ENCODE measurements at places on chromosomes 6 and 20.

- peak; percentile 35 for DNase-seq
Observed at GRCh38 chr6:125918681-125919566, 37.6 kb upstream of the HINT3 start.

DNA sequence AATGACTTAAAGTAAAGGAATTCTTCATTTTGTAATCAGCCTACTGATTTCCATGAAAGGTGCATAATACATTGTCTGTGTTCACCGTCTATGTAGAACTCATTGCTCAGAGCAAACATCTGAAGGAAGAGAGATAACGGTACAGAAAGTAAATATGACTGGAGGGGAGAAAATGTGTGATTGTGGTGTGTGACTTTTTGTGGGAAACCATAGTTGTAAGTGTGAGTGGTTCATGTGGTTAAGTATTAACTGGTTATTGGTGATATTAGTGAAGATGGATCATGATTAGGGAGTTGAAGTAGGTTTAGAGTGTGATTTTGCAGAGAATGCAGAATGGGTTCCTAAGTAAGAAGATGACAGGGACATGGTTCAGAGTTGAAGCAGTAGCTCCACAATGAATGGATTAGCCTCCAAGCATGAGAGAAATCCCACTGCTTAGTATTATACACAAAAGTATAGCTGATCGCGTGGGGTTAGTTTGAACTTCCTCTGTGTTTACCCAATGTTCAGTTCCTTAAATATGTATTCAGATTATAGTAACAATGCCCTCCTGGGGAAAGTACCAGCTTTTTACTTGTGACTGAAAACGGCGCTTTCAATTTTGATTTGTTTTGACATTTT is 368.9 kb downstream of the UTRN start:
- no peak for DNase-seq

- DNase-seq = peak; percentile 47
Observed at GRCh38 chr6:109349419-109349987, 32.8 kb downstream of the CD164 start.

GRCh38 chr20:63129991-63130657 is 85.8 kb downstream of the YTHDF1 start:
- DNase-seq = no peak

DNA sequence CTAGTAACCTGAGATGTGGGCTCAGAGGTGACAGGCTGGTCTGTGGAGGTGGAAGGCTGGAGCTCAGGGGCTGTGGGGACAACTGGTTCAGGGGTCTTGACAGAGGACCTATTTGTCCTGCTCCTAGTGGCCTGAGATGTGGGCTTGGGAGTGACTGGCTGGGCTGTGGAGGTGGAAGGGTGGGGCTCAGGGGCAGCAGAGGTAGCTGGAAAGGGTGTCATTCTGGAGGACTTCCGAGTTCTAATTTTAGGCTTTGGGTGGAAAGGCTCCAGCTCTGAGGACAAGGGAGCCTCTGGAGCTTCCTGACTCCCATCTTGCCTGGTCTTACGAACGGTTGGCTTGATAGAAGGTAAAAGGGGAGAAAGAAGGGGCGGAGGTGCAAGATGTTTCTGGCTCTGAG is 11.5 kb downstream of the MDC1 start:
- DNase-seq = no peak

GRCh38 chr20:47417245-47418068 is 61.0 kb upstream of the ZMYND8 start:
- DNase-seq = no peak

- DNase-seq = peak; percentile 68
Observed at GRCh38 chr6:167485186-167485978, 160.5 kb downstream of the TTLL2 start.

- peak; percentile 67 for DNase-seq
Observed at GRCh38 chr6:164106345-164106769, 691.8 kb downstream of the QKI start.

DNA sequence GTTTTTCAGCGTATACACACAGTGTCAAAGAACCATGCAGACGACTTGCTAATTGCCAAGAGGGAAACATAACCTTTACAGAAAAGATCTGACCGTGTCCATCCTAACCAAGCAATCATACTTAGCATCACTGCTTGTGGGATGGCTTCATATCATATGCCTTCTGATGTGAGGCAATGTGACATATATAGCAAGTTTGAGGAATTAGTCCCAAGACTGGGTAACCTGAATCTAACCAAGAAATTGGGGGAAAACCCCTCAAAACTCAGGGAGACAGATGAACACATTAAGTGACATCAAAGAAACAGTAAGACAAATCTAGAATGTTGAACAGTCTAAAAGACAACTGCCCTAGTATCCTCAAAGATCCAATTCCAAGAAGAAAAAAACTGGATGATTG is 18.4 kb downstream of the GNL1 start:
- no peak for DNase-seq

DNA sequence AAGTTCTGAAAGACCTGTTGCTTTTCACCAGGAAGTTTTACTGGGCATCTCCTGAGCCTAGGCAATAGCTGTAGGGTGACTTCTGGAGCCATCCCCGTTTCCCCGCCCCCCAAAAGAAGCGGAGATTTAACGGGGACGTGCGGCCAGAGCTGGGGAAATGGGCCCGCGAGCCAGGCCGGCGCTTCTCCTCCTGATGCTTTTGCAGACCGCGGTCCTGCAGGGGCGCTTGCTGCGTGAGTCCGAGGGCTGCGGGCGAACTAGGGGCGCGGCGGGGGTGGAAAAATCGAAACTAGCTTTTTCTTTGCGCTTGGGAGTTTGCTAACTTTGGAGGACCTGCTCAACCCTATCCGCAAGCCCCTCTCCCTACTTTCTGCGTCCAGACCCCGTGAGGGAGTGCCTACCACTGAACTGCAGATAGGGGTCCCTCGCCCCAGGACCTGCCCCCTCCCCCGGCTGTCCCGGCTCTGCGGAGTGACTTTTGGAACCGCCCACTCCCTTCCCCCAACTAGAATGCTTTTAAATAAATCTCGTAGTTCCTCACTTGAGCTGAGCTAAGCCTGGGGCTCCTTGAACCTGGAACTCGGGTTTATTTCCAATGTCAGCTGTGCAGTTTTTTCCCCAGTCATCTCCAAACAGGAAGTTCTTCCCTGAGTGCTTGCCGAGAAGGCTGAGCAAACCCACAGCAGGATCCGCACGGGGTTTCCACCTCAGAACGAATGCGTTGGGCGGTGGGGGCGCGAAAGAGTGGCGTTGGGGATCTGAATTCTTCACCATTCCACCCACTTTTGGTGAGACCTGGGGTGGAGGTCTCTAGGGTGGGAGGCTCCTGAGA is at the start of gene HFE:
HFE (plus strand) TSS at position 146 of the 832 bp plus-strand sequence; CDS start at position 158, 12 bp downstream.
- peak; percentile 28 for DNase-seq

GRCh38 chr6:37119387-37119886 is 50.5 kb upstream of the PIM1 start:
- no peak for DNase-seq

- no peak for DNase-seq
Observed at GRCh38 chr20:37235065-37235464, 26.5 kb downstream of the GHRH start.

- DNase-seq = no peak
Observed at GRCh38 chr6:16765235-16765634, 4.0 kb upstream of the ATXN1 start.

DNA sequence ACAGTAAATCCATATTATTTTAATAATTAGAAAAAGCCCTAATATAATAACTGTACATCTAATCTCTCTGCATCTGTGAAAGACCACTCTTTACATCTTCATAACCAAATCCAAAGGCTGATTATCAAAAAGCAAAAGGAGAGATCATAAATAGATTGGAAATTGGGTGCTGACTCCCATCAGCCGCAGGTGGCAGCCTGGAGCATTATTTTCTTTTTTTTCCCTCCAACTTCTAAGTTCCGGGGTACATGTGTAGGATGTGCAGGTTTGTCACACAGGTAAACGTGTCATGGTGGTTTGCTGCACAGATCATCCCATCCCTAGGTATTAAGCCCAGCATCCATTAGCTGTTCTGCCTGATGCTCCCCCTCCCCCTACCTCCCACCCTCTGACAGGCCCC is 30.5 kb downstream of the LRP11 start:
- no peak for DNase-seq

Measured in HuH-7 (cell line).